AG09319 (cell line): ENCODE measurements at places on chromosomes 16 and 17.
A peak's percentile ranks its signal among the peaks of the same experiment; 100 is the strongest.

DNA sequence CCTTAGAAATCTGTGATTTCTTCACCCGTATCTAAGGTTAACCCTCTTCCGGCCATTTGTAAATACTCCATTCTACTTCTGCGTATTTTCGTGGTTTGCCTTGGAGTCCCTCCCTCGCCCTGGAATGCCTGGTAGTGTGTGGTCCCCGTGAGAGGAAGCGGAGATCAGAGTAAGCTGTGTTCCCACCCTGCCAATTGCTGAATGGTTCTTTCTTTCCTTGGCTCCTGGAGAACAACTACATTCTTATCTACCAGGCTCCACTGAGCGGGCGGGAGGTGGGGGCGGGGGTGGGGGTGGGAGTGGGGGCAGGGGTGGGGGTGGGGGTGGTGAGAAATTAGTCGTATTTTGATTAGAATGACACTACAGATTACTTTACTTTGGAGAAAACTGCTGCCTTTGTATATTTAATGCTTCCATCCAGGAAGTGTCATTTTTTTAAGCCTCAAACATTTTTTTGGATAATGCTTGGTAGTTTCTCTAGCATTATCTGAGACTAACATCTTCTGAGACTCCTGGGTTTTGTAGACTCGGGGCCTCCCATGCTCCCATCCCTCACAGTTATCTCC is 20.9 kb upstream of the FASN start:
- no peak for DNase-seq

- DNase-seq, result peak; percentile 75
Measured at GRCh38 chr17:28710861-28711722, 596 bp downstream of the PROCA1 start.

- DNase-seq, result no peak
Measured at GRCh38 chr17:81324851-81325713, 30.0 kb upstream of the SLC38A10 start.

GRCh38 chr16:10981697-10982216 is 37.4 kb downstream of the CLEC16A start:
- DNase-seq, result no peak

- DNase-seq, result no peak
Measured at GRCh38 chr16:6160303-6160702, 1062.7 kb upstream of the EEF2KMT start.

GRCh38 chr17:68384941-68385340 is 72.4 kb downstream of the WIPI1 start:
- DNase-seq, result no peak

GRCh38 chr17:82303944-82304808 is 13.2 kb downstream of the CD7 start:
- no peak for DNase-seq

- DNase-seq, result no peak
Measured at GRCh38 chr17:44362459-44362948, 1.1 kb downstream of the FAM171A2 start.

- DNase-seq, result no peak
Measured at GRCh38 chr17:36468903-36469635, 17.4 kb upstream of the ZNHIT3 start.

DNA sequence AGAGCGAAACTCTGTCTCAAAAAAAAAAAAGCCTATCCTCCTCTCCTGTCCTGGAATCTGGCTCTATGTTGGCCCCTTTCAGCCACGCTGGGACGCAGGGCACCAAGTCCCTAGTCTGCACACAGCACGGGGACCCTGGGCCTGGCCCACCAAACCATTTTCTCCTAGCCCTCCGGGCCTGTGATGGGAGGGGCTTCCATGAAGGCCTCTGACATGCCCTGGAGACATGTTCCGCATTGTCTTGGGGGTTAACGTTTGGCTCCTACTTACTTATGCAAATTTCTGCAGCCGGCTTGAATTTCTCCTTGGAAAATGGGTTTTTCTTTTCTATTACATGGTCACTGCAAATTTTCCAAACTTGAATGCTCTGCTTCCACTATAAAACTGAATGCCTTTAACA is 12.6 kb upstream of the GPT2 start:
- DNase-seq, result no peak

- no peak for DNase-seq
Measured at GRCh38 chr17:17667947-17668346, 13.3 kb upstream of the RAI1 start.

GRCh38 chr17:41489531-41489930 is at the start of gene KRT36:
Gene KRT36, minus strand, starts transcription at chr17:41489910. Its CDS starts 46 bp downstream, at chr17:41489864.
- no peak for DNase-seq

GRCh38 chr17:78132084-78132676 is 1.6 kb downstream of the TMC8 start:
- DNase-seq, result no peak

GRCh38 chr16:2142942-2143877 is 5.2 kb upstream of the RAB26 start:
- no peak for DNase-seq

DNA sequence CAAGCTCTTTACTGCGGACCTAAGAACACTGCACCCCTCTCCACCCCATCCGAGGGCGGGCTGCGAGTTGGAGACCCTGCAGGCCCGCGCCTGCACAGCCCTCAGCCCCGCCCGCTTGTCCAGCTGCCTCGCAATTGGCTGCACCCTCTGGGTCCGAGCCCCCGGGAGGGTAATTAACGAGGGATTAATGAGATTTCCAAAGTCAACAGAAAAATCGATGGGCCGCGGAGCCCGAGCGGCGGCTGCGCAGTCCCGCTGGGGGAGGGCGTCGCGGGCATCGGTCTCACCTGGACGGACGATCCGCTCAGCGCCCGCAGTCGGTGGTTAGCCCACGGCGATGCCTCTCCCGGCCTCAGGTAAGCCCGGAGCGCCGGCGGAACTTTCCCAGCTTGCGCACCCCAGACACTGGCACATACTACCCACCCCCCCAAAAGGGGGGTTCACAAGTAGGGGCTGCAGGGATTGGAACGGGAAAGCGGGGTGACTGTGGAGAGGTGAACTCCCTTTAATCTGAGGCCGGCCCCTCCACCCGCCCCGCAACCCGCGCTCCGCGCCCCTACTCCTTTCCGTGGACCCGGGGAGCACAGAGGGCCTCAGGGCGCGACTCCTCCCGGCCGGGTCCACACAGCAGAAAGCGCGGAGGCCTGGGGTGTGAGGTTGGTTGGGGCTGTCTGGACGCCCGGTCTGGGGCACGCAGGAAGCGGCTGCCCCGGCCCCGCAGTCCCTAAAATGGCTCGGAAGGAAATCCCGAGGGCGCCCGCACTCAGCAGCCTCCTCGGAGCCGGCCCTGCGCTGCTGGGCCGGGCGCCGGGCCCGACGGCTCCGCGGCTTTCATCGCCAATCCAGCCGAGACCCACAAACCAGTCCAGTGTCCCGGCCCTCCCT is at the start of gene OTOP3:
TSS of gene OTOP3 (plus strand) at position 314 of the 885 bp plus-strand sequence. CDS start at position 338, 24 bp downstream.
- DNase-seq, result no peak

DNA sequence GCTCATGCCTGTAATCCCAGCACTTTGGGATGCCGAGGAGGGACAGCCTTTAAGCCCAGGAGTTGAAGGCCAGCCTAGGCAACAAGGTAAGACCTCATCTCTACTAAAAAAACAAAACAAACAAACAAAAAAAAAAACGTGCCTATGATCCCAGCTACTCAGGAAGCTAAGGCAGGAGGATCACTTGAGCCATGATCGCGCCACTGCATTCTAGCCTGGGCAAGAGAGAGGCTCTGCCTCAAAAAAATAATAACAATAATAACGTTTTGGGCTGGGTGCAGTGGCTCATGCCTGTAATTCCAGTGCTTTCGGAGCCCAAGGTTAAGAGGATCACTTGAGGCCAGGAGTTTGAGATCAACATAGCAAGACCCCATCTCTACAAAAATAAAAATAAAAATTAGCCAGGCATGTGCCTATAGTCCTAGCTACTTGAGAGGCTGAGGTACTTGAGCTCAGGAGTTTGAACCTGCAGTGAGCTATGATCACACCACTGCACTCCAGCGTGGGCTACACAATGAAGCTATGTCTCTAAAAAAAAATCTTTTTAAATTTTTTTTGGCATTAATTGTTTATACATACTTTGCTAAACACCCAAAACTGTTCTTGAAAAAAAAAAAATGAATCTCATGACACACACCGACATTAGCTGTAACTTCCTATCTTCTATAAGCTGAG is 3.3 kb downstream of the PHLPP2 start:
- DNase-seq, result no peak

- no peak for DNase-seq
Measured at GRCh38 chr16:22937169-22937568, 123.2 kb downstream of the HS3ST2 start.

- no peak for DNase-seq
Measured at GRCh38 chr16:12315330-12316136, 339.0 kb downstream of the SNX29 start.

DNA sequence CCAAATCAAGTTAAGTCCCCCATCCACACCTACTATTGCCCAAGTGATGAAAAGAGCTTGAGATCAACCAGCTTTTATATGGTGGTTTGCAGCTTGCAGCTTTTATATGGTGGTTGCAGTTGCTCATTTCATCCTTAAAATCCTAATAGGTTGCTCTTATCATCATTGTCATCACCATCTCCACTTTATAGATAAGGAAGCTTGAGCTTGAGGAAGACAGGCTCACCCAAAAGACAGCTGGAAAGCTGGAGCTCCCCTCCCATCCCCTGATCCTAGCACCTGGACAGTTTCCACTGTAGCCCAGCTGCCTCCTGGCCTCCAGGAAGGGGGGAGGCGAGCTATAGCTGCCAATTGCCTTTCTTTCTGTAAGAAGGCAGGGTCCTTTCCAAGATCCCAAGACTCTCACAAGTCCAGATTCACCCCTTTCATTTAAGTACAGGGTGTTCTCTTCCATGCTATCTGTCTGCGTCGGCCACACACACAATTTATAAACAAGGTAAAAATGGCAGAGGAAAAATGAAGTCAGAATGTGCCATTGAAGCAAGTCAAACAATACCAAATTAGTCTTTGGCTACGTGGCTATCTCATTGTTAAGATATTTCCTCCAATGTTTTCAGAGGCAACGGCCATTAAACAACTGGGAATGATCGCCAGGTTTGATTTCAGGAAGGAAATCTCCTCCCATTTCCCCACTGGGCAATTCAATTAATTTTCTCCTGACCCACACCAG is 63.3 kb downstream of the PECAM1 start:
- no peak for DNase-seq

- no peak for DNase-seq
Measured at GRCh38 chr17:80830020-80830780, 161.4 kb upstream of the CHMP6 start.

- DNase-seq, result no peak
Measured at GRCh38 chr17:34482730-34483129, 96.7 kb upstream of the TMEM132E start.
